ENCODE measurements at places on chromosomes 12 and 14.

DNA sequence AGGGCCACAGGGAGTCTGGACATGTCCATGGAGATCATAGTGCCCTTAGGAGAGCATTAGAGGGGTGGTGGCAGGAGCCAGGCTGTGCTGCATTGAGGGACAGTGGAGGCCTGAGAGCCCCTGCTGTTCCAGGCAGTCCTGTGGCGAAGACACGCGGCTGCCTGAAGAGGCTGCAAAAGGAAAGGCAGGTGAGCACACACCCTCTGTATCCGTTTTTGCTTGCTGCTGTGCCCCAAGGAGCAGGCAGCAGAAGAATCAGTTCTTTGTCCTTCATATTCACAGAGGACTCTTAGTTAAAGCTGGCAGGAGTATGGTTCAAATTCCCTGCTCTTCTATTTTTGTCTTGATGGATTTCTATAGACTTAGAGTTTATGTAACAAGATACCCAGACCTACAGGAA, 4.5 kb downstream of the SLC35E3 start:
- DNase-seq, result no peak

DNA sequence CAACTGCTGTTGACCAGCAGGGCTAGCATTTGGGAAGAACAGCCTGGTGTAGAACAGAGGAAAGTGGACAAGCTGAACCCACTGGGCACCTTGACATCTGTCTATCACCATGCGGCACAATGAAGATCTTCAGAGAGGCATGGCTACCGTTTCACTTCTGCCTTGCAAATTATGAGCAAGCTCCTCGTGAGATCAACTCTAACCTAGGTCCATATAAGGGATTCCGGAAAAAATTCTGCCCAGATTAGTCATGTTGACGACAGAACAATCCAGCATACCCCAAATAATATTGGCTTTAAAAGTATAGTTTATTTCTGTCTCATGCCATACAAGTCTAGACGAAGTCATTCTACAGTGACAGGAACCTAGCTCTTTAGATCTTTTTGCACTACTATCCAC, 91.6 kb upstream of the ATF7IP start:
- no peak for DNase-seq

- DNase-seq, result no peak
Measured at GRCh38 chr12:26700430-26700829, 132.6 kb downstream of the ITPR2 start.

GRCh38 chr12:86917121-86917520, 660.9 kb upstream of the MGAT4C start:
- no peak for DNase-seq

GRCh38 chr12:44375694-44376093, 500.4 kb downstream of the NELL2 start:
- DNase-seq, result no peak

GRCh38 chr12:32901553-32901952, 5.0 kb upstream of the PKP2 start:
- DNase-seq, result no peak

- no peak for DNase-seq
Measured at GRCh38 chr14:102495491-102496330, 13.9 kb downstream of the ANKRD9 start.

- no peak for DNase-seq
Measured at GRCh38 chr14:77151918-77152588, 10.5 kb upstream of the ZDHHC22 start.
